ENCODE measurements at places on chromosomes 2 and 18.

- DNase-seq = no peak
Measured at GRCh38 chr18:25726298-25726697, 364.1 kb downstream of the SS18 start.

- no peak for DNase-seq
Measured at GRCh38 chr18:47172476-47172875, 3.7 kb downstream of the IER3IP1 start.

DNA sequence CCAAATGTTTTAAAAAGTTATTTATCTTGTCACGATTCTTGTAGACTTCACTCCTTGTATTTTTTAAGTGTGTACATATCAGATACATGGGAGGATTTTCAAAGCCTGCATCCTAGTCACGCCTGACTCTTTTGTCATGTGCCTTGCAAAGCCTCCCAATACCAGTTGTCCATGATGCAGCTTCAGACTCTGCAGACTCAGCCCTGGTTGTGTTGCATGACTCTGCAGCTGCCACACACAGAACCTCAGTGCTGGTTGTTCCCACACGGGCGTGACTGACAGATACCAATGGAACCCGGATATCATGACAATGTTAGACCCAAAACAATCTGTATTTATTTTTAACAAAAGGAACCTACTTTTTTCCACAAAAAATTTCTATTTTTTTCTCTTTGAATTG, 38.2 kb downstream of the TPO start:
- DNase-seq = no peak

DNA sequence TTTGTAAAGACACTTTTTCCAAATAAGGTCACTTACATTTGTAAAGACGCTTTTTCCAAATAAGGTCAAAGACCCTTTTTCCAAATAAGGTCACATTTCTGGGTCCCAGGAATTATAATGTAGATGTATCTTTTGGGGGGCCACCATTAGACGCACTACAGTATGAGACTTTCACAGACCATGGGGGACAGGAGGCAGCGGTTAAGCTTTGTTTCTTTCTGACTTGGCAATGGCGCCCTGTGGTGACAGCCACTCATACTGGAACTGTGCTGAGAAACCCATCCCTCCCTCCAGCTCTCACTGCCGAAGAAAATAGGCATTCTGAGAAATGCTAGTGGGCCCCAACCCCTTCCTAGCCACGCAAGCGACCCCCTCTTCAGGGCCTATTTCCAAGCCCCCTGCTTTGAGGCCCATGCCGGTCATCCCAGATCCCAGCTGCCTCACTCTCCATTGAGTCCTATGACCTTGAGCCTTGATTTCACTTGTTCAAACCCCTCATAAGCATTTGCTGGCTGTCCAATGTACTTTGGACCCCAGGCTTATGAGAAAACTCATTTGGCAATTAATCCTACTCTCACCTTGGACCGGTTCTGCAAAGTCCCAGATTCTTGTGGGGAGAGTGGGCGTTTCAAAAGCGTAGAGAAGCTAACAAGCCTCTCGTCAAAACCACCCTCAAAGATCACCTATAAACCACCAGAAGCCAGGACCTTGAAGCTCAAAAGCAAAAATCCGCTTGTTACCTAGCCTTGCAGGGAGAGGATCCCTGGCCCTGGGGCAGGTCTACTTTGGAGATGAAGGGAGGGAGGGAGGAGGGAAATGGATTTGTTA, 11.3 kb upstream of the SPATA3 start:
- DNase-seq = no peak

DNA sequence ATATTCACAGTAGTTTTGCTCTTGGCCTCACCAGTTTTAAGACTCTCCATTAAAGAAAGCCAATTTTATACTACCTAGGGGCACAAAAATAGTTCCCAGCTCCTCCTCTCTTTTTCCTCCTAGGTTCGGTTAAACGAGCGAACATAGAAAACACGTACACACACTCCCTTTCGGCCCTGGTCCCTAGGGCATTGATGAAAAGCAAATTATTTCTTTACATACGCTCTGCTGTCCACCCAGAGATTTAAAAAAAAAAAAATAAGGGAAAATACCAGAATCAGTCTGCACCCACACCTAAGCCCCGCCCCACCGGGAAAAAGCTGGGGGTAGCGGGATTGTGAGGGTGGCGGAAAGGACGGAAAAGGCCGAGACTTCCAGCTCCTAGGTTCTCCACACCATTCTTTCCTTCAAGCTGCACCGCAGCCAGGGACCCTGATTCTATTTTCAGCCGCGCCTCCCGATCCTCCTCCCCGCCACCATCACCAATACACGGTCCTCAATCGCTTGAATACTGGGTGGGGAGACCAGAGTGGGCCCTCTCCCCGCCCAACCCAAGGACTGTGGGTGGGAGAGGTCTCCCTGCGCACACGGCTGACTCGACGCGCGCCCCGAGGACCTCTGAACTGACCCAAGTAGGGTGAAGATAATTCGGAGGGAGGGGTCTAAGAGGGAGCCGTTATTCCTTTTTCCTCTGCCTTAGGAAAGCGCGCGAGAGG, 769 bp downstream of the ATF2 start:
- no peak for DNase-seq

DNA sequence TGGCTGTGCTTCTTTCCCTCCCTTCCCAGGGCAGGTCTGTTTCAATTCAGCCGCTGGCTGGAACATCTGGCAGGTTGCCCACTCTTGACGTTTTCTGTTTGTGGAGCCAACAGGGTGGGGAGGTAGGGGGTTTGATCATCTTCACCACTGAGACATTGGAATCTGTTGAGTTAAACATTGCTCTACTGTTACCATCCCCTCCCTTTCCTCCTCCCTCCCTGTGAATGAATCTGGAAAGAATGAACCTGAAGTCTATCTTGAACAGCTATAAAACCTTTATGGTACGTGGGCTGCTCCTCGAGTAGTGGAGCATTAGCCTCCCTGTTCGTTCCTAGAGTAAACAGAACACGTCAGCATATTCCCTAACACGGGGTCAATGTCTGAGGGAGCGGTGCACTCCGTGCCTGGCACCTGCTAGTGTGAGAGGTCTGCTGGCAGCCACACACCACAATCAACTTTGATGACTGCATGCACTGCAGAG, 249.9 kb upstream of the RBBP8 start:
- DNase-seq = peak; percentile 97

GRCh38 chr18:4869155-4869554, 327.9 kb downstream of the AKAIN1 start:
- no peak for DNase-seq

- no peak for DNase-seq
Measured at GRCh38 chr2:175103191-175103590, 64.8 kb downstream of the ATF2 start.

DNA sequence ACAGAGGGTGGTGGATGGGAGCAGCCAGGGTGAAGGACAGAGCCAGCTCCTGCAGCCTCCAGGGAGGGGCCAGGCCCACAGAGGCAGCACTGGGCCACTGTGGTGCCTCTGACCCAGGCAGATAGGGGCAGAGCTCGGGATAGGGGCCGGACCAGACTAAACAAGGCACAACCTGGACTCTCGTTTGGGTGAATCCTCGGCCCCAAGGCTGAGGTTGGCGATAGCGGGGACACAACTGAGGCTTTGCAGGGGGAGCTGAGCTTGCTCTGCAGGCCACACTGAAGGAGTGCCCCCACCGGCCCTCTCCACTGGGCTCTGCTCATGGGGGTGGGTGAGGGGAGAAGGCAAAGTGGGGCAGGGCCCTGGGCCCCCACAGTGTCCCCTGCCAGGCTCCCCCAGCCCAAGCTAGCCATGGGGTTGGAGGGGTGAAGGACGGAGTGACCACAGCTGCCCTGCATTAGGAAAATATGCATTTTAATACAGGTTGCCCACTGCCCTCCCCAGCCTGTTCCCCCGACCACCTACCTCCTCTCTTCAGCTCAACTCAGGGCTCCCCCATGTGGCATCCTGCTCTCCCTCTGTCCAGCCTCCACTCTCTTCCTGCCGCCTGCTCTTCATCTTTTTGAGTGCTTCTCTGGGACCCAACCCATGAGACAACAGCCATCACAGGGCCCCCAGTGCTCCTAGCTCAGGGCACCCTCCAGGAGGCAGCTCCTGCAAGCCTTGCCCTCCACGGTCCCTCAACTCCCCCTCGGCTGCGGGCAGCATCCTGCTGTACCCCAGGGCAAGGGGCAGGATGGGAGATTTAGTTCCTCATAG, 152.8 kb downstream of the INHBB start:
- no peak for DNase-seq

- no peak for DNase-seq
Measured at GRCh38 chr2:16169381-16169960, 229.1 kb downstream of the MYCN start.

DNA sequence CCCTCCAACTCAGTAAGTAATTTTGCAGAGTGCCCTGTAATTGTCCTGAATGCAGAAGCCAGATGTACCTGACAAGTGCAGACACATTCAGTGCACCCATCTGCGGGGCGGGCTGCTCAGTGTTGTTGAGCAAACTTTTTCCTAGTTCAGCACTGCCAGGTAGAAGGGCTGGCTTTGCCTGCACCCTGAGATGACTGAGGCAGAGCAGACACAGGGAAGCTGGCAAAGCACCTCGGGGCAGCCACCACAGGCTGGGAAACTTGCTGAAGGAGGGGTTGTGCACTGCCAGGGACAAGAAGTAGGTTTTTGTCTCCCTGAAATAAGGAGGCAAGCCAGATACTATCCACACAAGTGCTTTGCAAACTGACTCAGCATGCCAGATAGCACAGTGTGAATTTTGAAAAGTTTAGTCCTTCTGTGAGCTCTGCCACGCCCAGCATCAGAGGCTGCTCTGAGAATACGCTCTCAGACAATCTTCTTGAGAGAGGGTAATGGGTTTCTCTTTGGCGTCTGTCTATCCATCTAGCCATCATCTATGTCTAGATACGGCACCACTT, 62.3 kb downstream of the SOWAHC start:
- DNase-seq = no peak

DNA sequence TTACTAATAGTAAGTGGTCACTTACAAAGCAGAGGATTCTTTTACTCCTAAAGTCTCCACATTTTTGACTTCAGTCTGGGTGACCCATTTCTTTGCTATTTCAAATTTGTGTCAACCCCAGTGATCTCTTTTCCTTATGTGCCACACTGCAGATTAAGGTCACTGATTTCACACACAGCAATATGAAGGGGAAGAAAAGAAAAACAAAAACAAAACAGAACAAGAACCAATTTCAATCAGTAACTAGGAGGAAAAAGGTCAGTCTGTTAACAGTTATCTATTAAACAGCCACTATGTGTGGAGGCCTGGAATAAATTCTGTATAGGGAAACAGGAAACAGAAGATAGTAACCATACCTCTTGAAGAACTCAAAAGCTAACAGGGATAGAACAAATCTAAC, 72.0 kb upstream of the ACVR2A start:
- DNase-seq = no peak

DNA sequence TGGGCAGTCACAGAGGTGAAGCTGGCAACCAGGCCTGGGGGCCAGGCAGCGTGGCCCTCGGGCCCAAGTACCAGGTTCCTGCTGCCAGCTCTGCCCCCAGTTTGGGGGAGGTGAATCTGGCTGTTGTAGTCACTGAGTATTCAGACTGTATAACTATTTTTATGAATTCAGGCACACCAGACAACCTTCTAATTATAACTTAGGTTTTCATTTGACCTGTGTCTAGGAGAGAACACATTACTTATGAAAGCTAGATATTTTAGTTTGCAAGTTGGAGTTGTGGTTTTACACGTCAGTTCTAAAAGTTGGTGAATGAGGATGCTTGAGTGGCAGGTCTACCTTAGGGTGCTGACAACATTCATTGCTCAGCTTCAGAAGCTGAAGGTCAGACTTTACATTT, 71.7 kb downstream of the LIMS1 start:
- no peak for DNase-seq

- DNase-seq = no peak
Measured at GRCh38 chr18:57806978-57807285, 3.8 kb upstream of the ATP8B1 start.

DNA sequence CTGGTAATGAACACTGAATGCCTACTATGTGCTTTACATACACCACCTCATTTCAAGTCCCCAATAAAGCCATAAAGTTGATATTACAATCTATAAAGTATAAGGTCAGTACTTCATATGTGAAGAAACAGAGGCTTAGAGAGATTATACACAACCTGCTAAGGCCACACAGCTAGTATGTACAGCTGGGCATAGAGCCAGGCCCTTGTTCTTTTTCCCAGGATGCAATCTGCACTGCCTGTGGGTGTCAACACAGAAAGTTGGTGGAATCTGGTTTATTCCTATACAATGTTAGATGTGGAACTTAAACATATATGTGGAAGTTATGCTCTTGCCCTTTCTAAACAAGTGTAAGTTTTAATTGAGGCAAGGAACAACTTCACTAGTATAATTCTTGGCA, 32.8 kb downstream of the INSIG2 start:
- no peak for DNase-seq

DNA sequence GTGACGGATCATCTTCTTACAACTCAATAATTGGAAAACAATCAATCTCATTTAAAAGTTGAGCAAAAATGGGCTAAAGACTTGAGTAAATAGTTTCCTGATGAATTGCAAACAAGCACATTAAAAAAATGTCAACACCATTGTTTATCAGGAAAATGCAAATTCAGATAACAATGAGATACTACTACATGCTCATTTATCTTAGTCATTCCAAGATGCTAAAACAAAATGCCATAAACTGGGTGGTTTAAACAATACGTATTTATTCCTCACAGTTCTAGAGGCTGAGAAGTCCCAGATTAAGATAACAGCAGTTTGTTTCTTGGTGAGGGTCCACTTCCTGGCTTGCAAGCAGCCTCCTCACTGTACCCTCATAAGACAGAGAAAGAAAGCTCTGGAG, 359.6 kb downstream of the NR4A2 start:
- DNase-seq = no peak

DNA sequence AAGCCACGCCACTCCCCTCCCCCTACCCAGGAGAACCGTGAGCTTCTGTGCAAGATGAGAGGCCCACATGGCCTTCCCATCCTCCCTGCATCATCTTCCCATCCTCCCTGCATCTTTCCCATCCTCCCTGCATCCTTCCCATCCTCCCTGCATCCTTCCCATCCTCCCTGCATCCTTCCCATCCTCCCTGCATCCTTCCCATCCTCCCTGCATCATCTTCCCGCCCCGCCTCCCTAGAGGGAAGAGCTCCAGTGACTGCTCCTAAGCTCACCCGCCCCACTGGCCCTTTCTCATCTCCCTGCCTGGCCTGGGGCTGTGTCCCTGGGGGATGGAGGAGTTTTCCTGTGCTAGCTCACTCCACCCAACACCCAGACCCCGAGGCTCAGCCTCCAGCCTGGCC, 93.3 kb upstream of the ASAP2 start:
- no peak for DNase-seq

DNA sequence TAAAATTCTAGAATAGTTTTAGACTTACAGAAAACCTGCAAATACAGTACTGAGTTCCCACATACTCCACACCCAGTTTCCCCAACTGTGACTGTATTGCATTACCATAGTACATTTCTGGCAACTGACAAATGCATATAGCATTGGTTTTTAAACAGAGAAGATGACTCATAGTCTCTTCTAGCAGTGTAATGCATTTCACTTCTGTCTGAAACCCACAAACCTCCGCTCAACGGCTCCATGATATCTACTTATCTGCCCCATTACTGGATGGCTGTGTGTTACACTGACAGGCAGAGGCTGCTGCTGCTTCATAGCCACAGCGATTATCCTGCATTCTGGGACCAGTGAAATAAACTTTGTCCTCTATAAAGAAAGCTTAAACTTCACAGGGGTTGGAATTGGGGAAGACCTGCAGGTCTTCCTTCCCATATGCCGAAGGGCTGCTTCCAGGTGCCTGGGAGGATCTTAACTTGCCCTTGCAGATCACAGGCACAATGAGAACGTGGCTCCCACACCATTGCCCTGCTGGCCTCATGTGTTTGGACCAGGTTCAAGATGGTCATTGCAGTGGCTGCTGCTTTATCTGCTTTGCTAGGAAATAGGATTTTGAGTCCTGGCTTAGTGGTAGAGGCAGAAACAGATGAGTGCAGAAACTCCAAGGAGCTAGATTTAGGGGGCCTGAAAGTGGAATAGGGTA, 742.6 kb upstream of the HS6ST1 start:
- DNase-seq = no peak

Measured in SHP77 treated with DMSO at 0.1 percent for 48 hours (cell line).